AG08396 (cell line): ENCODE measurements at places on chromosomes 11 and 22.
A peak's percentile ranks its signal among the peaks of the same experiment; 100 is the strongest.

GRCh38 chr22:30565341-30565740 is 9.1 kb downstream of the GAL3ST1 start:
- no peak for DNase-seq

DNA sequence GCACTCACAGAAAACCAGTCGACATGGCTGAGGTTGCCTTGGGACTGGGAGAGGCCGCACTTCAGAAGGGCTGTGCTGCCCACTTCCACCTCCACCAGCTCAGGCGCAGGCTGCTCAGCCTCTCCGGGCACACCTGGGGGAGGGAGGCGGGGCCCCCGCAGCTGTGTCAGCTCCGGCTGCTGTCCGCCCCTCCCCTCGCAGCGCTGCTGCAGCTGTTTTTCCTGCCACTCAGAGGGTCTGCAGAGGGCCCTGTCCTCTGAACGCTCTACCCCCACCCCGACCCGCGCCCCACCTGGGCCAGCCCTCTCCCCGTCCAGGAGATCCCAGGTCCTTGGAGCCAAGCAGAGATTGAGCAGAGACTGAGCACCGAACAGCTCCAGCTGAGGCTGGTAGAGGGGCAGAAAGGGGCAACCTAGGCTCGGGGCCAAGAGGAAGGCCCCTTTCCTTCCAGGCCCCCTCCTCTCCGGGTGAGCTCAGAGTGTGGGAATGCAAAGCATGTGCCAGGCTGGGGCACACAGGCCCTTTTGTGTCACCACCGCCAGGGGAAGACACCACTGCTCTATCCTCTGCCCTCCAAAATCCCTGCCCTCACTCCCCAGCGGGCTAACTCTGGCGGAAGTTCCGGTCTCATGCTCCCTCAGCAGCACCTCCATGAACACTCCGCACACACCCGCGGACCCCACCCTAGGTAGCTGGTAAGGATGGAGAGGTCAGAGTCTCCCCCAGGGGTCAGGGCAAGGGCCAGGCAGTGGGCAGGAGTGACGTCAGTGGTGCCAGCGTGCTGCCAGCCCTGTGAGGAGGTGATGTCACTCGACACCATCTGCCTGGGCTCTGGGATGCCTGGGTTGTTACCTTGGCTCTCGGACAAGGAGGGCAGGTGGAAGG is 1.6 kb downstream of the MCAM start:
- peak; percentile 49 for DNase-seq

GRCh38 chr11:34653031-34653430 is 32.1 kb downstream of the EHF start:
- DNase-seq: no peak

DNA sequence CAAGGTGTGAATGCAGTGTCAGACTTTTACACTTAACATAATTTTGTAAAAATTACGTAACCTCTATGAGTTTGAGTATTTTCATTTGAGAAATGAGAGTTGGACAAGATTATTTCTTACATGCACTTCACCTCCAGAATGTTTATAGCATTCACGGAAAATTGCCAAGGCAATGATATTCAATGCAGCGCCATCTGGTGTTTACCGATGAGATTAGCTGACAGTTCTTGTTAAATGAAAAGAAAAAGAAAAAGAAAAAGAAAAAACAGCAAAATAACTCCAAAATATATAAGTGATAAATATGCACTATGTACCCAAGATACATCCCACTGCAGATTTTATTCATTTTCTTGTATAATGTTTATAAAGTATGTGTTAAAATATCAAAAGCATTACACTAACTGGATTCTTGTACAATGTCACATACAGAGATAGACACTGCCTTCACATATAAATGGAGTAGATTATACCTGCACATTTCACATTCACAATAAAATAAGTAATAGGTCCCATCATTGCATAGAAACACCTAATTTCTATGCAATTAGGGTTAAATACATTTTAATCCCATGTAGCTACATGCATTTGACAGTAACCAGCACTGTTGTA is 976.3 kb upstream of the FAT3 start:
- no peak for DNase-seq

DNA sequence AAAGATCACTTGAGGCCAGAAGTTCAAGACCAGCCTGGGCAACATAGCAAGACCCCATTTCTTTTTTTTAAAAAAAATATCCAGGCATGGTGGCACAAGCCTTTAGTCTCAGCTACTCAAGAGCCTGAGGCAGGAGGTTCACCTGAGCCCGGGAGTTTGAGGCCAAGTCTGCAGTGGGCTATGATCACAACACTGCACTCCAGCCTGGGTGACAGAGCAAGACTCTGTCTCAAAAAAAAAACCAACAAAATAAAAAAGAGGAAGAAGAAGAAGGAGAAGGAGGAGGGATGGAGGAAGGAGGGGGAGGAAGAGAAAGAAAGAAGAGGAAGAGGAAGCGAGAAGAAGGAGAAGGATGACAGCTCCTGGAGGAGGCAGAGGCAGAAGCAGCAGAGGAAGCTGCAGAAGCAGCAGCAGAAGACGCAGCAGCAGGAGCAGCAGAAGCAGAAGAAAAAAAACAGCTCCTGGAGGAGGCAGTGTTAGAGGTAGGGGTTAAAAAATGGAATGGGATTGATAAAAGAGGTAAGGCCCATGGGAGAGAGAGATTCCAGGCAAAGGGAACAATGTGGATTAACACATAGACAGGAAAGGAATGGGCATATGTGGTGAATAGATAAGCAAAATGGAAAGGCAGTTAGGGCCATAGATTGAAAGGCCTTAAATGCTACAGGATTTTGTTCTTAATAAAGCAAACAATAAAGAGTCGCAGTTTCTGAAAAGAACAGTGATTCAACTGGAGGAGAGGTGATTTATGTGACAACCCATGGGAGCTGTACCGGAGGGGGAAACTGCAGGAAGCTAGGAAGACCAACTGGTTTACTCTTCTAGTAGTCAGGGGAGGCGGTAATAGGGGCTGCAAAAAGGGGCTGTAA is 10.9 kb downstream of the PRCP start:
- no peak for DNase-seq

GRCh38 chr11:99098751-99099150 is 78.0 kb downstream of the CNTN5 start:
- no peak for DNase-seq

DNA sequence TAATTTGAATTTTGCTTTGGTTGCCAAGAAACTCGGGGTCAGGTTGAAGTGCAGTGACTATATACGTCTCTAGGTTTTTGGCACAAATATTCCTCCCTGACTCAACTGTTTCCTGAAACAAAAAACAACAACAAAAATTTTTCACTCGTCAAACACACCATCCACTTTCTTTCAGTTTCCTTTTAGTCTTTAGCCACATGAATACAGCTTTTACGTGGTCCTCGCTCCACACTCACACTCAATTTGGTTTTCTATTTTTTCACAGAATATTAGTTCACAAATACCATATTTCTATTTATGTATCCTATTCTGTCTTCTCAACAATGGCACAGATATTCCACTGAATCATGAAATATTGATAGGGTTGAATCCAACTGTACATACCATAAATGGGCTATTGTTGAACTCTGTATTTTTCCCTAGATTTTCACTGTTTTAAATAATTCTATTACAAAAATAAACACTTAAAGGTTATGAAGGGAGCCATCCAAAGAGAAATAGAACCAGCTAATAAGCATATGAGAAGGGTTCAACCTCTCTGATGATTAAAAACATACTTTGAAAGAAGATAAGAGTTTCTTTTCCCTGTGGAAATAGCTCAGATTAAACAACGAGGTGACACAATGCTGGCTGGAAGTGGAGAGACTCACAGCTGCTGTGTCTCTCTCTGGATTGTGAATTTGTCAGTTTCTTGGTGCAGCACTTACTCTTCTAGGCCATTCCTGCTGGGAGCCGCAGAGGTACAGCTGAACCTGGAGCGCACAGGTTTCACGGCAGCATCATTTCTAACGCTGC is 5.1 kb upstream of the FBLN1 start:
- no peak for DNase-seq

DNA sequence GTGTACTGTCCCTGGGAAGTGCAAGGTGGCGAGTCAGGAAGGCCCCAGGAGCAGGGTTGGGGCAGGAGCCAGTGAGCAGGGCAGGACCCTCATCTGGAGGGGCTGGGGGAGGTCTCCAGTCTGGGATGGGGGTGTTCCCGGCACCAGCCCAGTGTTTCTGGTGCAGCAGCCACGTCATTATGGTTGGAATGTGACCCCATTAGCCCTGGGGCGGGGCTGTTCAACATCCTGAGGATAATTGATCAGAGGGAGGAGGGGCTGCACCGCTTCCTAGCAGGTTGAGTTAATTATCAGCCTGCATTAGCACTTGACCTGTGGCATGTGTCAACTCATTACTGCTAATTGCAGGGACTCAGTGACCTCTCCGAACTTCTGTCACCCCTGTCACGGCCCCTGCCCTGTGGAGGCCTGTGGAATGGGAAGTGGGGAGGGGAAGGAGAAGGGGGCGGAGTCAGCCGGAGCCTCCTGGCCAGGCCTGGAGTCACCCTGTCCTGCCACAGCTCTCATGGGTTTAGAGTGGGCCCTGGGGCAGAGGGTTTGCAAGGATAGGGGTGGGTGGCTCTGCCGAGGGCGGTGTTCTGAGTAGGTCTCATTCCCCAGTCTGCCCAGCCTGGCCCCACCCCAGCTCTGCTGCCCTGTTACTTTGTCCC is 52.8 kb upstream of the CCDC188 start:
- DNase-seq: peak; percentile 61

- no peak for DNase-seq
Observed at GRCh38 chr11:5042091-5042490, 4.2 kb upstream of the OR52J3 start.

- DNase-seq: no peak
Observed at GRCh38 chr11:112542479-112542878, 281.8 kb upstream of the PLET1 start.

- no peak for DNase-seq
Observed at GRCh38 chr11:3137486-3138177, 27.5 kb downstream of the OSBPL5 start.

DNA sequence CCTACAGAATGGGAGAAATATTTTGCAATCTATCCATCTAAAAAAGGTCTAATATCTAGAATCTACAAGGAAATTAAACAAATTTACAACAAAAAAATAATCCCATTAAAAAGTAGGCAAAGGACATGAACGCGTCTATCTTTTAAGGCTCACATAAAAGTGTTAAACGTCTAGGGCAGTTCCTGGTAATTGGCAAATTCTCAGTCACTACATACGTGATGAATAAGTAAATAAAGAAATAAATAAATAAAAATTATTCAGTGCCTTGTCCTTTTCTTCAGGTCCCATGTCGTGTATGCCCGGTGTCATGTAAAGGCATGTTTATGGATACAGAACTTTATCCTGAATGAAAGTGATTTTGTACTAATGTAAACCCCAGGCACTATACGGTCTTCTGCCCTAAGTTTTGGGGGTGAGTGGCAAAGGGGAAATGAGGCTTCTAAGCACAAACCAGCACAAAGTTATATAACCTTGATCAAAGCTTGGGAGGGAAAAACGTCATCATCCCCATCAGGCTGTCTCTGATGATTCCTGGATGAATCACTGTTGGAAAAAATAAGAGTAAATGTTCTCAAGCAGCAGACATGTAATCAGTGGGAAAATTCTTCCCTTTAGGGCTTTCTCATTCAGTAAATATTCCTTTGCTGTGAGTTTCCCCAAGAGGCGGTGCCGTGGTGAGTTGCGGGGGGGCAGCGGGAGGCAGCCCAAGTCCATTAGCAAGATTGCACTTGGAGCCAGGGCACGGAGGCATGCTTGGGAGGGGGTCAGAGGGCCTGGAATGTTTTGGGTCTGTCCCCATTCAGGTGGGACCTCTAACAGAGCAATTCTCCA is 30.4 kb upstream of the MICAL2 start:
- peak; percentile 70 for DNase-seq

- DNase-seq: no peak
Observed at GRCh38 chr11:27250867-27251665, 111.9 kb downstream of the CCDC34 start.

GRCh38 chr11:101817581-101817980 is 97.2 kb upstream of the CEP126 start:
- no peak for DNase-seq

- no peak for DNase-seq
Observed at GRCh38 chr22:47304191-47304831, 541.9 kb downstream of the TBC1D22A start.

GRCh38 chr11:719214-720016 is 13.4 kb downstream of the EPS8L2 start:
- no peak for DNase-seq

GRCh38 chr11:31127290-31127689 is 242.2 kb downstream of the DCDC1 start:
- no peak for DNase-seq

- no peak for DNase-seq
Observed at GRCh38 chr11:32450372-32450771, 15.0 kb upstream of the WT1 start.
